NCI-H1105 treated with DMSO at 0.1 percent for 48 hours (cell line): ENCODE measurements at places on chromosomes 7 and 10.

- DNase-seq, result no peak
These were observed 20.5 kb upstream of the TNS3 start for GRCh38 chr7:47602272-47603004.

- DNase-seq, result no peak
These were observed 10.9 kb downstream of the PWWP2B start for GRCh38 chr10:132407846-132408278.

DNA sequence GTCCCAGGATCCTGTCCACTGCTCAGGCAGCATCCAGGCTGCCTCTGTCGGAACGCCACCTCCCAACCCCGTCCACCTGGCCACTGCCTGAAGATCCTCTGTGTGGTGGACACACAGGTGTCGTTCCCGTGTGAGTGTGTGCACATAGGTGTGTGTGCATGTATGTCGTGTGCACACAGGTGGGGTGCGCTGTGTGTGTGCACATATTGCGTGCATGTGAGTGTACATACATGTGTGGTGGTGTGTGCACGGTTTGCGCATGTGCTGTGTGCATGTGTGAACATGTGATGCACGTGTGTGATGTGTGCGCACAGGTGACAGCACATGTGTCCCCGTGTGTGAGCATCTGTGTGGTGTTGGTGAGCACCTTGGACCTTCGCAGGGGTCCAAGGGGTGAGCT is 7.1 kb downstream of the TMEM184A start:
- no peak for DNase-seq

GRCh38 chr7:155210356-155210755 is 87.3 kb upstream of the INSIG1 start:
- DNase-seq, result no peak

DNA sequence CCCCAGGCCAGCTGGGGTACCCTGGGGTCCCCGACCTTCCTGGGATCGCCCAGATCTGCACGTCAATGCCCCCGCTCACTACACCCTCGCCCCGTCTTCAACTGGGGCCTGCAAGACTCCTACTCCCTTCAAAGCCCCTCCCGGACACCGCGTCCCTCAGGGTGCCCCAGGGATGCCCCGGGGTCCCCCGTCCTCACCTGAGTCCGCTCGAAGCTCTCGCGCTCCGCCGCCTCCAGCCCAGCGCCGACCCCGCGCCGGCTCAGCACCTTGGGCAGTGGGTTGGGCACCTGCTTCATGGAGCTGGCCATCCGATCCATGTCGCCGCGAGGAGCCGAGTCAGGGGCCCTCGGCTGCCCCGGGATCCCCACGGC is at the start of gene HIP1:
TSS of gene HIP1 (minus strand) at position 338 of the 371 bp plus-strand sequence. CDS start at position 317, 21 bp downstream.
- no peak for DNase-seq

DNA sequence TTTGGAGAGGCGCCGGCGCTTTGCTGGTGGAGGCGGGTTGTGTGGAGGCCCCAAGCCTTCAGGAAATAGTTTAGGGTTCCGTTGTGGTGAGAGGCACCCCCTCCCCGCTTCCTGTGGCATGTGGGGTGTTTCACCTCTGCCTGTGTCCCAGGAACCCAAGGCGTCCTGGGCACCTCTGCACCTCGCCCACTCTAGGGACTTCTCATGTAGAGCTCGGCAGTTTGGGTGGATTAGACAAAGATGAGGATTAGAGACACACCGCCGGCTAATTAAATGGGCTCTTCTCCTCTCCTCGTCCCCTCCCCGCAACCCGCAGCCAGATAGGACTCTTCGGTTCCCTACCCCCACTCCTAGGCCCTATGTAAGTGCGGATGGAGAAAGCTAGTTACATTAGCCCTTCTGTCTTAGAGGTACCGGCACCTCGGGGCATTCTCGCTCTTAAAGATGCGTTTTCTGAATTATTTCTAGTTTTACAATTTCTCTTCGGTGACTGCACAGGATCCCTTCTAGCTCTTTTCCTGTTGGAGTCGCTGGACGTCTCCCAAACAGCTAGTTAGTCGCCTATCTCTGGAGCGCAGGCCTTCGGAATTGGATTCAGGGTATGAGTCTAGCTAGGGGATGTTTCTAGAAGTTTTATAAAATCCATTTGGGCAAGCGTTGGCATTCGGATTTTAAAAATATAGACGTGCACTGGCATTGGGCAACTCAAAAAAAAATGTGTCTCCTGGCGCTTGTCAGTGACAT is 7.8 kb downstream of the PTF1A start:
- no peak for DNase-seq

GRCh38 chr7:3112479-3113134 is 68.9 kb upstream of the CARD11 start:
- peak; percentile 90 for DNase-seq

GRCh38 chr7:22723637-22724036 is 3.4 kb upstream of the IL6 start:
- DNase-seq, result no peak

DNA sequence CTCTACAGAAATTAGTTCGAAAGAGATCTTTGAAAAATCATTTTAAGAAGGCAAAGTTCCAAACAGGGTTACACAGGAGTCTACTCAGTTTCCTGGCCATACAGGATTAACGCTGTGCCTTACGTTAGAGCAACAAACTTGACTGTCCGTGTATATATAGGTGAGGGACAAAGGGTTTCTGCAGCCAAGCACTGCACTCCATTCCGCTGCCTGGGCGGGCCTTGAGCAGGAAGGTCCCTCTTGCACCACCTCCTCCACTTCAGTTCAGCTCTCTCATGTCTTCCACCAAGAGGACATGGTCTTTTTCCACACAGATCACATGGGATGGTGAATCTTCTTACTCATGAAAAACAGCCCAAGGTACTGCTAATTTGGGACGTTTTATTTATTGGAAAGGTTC is 43.2 kb downstream of the MCMBP start:
- DNase-seq, result no peak

GRCh38 chr10:117609796-117610170 is 67.2 kb downstream of the EMX2 start:
- DNase-seq, result no peak

- no peak for DNase-seq
These were observed 713.1 kb downstream of the GATA3 start for GRCh38 chr10:8767591-8767990.

DNA sequence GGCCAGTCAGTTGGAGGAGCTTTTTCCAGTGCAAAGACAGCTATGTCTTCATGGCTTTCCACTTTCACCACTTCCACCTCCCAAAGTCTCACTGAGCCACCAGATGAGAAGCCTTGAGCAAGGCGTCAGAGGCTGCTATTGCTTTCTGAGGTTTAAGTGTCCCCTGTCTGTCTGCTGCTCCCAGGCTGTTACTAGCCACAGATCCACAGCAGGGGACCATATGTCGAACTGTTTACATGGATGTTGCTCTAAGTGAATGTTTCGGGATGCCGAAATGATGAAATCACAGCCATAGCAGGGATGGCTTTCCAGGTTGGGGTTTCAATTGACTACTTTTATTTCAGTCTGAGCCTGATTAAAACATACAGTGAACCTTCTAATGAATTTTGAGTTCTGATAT is 88.5 kb downstream of the AVL9 start:
- no peak for DNase-seq

- no peak for DNase-seq
These were observed 154.2 kb upstream of the KCTD7 start for GRCh38 chr7:66474441-66474840.

DNA sequence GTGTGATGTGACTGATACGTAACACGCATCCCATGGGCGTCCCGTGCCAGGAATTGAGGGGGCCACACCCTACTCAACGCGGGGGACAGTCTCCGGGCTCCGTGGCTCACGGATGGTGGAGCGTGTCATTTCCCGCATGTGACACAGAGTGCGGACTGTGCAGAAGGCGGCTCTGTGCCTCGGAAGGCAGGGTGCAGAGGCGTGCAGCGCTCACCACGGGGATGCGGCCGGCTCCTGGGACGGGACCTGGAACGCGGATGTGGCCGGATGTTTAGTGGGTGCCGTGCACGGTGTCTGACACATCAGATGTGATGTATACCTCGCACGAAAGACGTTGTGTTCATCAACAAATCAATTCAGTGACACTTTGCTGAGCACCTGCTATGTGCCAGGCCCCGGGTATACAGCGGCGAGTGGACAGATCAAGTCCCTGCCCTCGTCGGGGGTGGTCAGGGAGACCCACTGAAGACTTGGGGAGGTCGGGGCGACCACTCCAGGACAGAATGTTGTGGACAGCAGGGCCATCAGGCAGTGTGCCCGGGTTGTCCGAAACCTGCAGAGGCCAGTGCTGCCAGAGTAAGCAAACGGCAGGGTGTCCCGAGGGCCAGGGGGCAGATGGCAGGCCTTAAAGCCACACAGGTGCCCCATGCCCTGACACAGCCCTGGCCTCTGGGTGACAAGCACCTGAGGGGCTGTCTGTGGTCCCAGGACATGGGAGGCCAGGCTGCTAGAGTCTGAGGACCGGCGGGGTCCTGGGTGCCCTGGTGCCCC is 38.1 kb downstream of the MICALL2 start:
- no peak for DNase-seq

GRCh38 chr7:102286237-102287110 is at the start of gene SH2B2:
Gene SH2B2 (plus strand): TSS chr7:102286868. CDS start chr7:102300551, 13,683 bp downstream.
- peak; percentile 41 for DNase-seq

GRCh38 chr7:116524609-116525297 is at the start of gene CAV1:
Gene CAV1 (plus strand): TSS chr7:116525036. CDS start chr7:116525063, 27 bp downstream.
- peak; percentile 23 for DNase-seq

- no peak for DNase-seq
These were observed 40.5 kb downstream of the MACC1 start for GRCh38 chr7:20176578-20177242.

GRCh38 chr7:81956520-81956919 is 186.7 kb upstream of the HGF start:
- peak; percentile 30 for DNase-seq

GRCh38 chr10:100528123-100528886 is 1.4 kb downstream of the NDUFB8 start:
- no peak for DNase-seq

- DNase-seq, result peak; percentile 75
These were observed 145.1 kb downstream of the SEMA3D start for GRCh38 chr7:85041605-85042216.

DNA sequence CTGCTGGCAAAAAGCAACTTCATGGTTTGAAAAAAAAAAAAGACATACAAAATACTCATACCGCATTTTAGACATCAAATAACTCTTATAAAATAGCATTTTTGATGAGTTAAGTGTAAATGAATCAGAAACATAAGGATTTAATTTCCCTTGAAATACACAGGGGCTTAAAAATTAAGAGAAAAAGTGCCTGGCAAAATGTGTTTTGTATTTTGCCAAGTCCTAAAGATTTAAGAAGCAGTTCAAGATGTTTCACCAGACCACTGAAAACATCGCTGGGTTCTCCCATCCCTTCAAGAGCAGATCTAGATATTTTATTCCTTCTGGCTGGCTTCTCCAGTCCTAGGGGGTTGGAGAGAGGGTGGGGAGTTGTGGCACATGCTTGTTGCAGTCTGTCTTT is 396.4 kb downstream of the INHBA start:
- no peak for DNase-seq

- DNase-seq, result no peak
These were observed 239.3 kb downstream of the RAB11FIP2 start for GRCh38 chr10:117807441-117807840.

GRCh38 chr10:64419461-64419860 is 898.3 kb downstream of the REEP3 start:
- no peak for DNase-seq

GRCh38 chr7:29596593-29597178 is 33.1 kb downstream of the PRR15 start:
- no peak for DNase-seq

DNA sequence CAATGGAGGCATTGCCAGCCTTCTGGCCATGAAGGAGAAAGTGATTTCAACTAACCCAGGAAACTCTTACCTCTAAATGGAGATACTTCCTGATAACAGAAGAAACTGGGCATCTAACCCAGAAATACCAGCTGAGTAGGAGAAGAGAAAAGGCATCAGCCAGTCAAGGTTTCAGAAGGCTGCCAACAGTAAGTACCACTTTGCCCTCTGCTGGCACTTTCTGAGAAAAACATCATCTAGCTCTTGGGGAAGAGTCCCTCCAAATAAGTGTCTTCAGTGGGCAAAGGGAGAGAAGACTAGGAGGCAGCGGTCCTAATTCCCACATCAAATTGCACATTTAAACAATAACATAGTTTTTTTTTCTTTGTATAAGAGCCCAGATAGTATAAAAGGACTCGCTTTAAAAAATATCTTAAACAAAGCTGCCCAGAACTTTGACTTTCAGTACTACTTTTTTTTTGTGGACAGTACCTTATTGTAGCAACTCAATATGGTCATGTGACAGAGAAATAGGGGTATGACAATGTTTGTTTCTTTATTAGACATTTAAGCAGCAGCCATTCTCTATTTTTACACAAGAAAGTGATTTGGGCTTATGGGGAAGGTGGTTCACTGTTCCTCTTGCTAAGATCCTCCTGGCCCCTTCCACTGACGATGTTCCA is 157.3 kb downstream of the CTTNBP2 start:
- DNase-seq, result peak; percentile 71

GRCh38 chr7:155676052-155676451 is 31.6 kb downstream of the RBM33 start:
- DNase-seq, result no peak

GRCh38 chr10:87603769-87604168 is 55.9 kb upstream of the PAPSS2 start:
- DNase-seq, result no peak

- no peak for DNase-seq
These were observed 7.9 kb downstream of the CEP41 start for GRCh38 chr7:130432886-130433285.

- DNase-seq, result no peak
These were observed 141.4 kb downstream of the LSMEM1 start for GRCh38 chr7:112622159-112622715.

DNA sequence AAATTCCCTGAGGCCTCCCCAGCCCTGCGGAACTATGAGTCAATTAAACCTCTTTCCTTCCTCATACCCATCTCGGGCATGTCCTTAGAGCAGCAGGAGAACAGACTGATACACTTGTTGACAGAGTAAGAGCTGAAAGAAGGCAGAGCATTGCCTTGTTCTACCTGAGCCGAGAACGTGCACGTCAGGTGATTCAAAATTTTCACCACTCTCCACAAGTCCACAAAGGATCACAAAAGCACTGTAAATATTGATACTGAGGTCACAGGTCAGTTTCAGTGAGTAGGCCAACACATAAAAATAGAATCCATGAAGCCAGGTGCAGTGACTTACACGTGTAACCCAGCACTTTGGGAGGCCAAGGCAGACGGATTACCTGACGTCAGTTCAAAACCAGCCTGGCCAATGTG is 27.8 kb downstream of the DCLRE1C start:
- DNase-seq, result no peak

GRCh38 chr10:77274046-77274795 is 363.4 kb downstream of the KCNMA1 start:
- no peak for DNase-seq

DNA sequence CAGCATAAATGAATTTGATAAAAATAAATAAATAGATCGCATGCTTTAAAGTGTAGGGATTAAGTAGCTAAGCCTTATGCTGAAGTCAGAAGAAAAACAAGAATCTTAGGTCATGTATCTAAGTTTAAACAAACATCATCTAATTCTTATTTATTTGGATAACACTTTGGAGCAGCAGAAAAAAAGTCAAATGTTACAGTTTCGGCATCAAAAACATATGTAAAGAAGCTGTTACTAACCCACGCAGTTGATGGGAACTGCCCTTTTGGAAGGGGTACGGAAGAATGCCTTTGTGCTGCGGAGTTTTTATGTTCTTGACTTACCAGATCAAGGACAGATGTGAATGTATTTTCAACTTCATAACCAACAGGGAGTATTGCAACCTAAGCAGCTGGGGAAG is 37.3 kb upstream of the HABP2 start:
- DNase-seq, result no peak

- DNase-seq, result no peak
These were observed 18.7 kb upstream of the SLF2 start for GRCh38 chr10:100894033-100894432.
